ENCODE measurements at places on chromosomes 6 and 20. TPM values are rescaled to one million over a fixed set of nuclear protein-coding genes. Genes with fewer than 3 reads are reported as not detected.

The SLC24A3 gene
- total RNA-seq, result 0.09 TPM

The SLC17A1 gene
- not detected for total RNA-seq

The CYP21A2 gene
- total RNA-seq, result 0.28 TPM

The RIMS1 gene
- total RNA-seq, result 0.35 TPM

The TRIM10 gene
- total RNA-seq, result not detected

The PRSS35 gene
- total RNA-seq, result 0.07 TPM

The PTCRA gene
- total RNA-seq, result not detected

The CYP39A1 gene
- 2.4 TPM for total RNA-seq

The TMEM217 gene
- 0.46 TPM for total RNA-seq

The MAPK14 gene
- 48.8 TPM for total RNA-seq

The CST4 gene
- total RNA-seq, result not detected

The GUCA1A gene
- not detected for total RNA-seq

The RIPPLY2 gene
- not detected for total RNA-seq

The POLR1C gene
- 34.1 TPM for total RNA-seq

The BLCAP gene
- 79.1 TPM for total RNA-seq

All from airway epithelial cell (primary cell).